ENCODE measurements at places on chromosomes 5 and 9.

DNA sequence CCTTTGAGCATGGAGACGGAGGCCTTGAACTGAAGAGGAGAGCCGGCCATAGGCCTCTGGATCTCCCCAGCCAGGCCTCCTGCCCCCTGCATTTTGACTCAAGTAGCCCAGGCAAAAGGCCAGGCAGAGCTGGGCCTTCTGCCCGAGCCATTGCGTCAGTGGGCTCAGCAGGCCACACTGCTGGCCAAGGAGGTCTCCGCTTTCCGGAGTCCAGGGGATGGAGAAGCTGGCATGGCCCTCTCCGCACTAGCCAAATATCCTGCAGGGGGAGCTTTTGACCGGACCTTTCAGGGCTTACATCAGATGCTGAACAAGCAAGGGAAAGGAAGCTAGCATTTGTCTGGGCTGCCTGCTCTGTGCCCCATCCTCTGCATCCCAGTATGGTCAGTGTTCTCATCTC lies 386.8 kb downstream of the TRIM36 start:
- no peaks in the 10 kb centered on the region for H3K27me3 ChIP-seq
- no peak overlapping the region for H3K27ac ChIP-seq
- H3K36me3 ChIP-seq = no peaks in the 10 kb centered on the region

- no peak overlapping the region for H3K4me3 ChIP-seq
- H3K27me3 ChIP-seq = peaks cover 10% of the 10 kb centered on the region
- peaks cover 7% of the 10 kb centered on the region for H3K4me1 ChIP-seq
- no peak overlapping the region for H3K27ac ChIP-seq
- peaks cover 9% of the 10 kb centered on the region for H3K36me3 ChIP-seq
Observed at GRCh38 chr5:115549154-115549553, 4.6 kb upstream of the FEM1C start.

DNA sequence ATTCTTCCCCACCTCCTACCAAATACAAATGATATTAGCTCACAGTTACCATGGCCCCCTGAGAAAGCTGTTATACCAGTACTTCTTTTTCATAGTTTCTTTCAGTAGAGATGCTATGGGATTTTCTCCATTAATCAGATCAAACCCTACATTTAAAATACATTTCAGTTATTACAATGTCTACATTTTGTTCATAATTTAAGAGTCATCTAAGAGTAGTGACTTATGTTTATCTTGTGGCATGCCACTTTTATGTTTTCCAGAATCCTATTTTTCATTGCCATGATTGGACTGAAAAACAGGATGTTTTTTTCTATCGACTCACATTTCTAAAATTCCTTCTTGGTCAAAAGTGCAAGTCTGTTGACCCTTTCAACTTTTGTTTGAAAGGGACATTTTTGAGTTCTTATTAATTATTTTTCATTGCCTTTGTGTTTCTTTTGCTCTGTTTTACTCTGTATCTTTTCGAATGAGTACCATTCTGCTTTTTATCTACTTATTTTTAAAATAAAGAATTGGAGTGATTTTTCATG lies 77.4 kb upstream of the ANXA1 start:
- H3K4me3 ChIP-seq = no peak overlapping the region
- H3K27me3 ChIP-seq = peaks cover 30% of the 10 kb centered on the region
- H3K27ac ChIP-seq = no peak overlapping the region
- no peaks in the 10 kb centered on the region for H3K36me3 ChIP-seq
- no peaks in the 10 kb centered on the region for H3K4me1 ChIP-seq

DNA sequence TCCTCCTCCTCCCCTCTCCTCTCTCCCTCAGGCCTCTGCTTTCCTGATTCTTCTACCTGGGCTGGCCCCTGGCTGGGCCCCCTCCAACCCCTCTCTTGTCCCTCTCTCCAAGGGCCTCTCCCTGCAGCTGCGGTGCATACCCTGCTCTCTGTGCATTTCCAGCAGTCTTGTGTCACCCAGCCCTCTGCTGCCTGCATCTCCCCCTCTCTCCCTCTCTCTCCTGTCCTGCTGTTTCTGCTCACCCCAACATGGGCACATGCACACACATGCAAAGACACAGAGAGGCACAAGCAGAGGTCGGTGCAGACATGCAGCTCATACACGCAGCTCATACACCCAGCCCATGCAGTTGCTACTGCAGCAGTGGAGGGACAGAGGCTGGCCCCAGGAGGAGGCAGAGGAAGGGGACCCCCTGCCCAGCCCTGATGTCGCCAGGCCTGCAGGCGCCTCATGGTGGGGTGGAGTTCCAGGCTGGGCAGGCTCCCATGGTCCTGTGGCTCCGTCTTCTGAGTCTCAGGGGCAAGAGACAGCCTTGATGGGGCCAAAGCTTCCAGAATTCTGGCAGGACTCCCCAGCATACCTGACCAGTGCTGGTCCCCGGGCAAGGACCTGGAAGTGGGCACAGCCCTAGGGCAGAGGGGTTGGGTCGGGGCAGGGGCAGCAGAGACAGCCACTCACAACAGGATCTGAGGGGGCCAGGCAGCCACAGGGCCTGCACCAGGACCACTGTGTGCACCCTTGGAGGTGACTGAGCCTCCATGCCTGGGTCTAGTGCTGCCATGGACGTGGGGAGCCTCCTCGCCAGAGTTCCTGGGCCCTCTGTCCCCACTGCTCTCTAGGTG lies 216.9 kb downstream of the C9orf50 start:
- no peak overlapping the region for H3K27ac ChIP-seq
- peaks cover 8% of the 10 kb centered on the region for H3K27me3 ChIP-seq
- peaks cover 2% of the 10 kb centered on the region for H3K4me1 ChIP-seq
- DNase-seq = no peak
- no peak overlapping the region for H3K4me3 ChIP-seq

DNA sequence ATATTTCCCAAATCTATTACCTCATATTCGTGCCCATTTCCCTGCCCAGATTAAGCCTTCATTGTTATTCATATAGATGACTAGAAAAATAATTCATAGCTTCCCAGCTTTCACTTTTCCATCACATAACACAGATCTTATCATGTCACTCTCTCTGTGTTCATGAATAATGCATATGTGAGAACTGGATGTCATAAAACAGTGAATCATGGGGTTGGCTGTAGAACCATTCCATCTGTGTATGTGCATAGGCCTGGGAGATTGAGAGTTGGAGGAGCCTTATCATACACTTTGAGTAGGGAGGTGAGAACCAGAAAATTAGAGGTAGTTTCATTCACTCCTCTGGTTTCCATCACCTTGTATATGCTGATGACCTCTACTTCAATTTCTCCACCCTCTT lies 73.9 kb upstream of the RANBP6 start:
- H3K36me3 ChIP-seq = no peaks in the 10 kb centered on the region
- no peak for DNase-seq
- H3K27ac ChIP-seq = no peak overlapping the region
- no peaks in the 10 kb centered on the region for H3K4me1 ChIP-seq

- H3K36me3 ChIP-seq = peaks cover 40% of the 10 kb centered on the region
- H3K27me3 ChIP-seq = peaks cover 2% of the 10 kb centered on the region
- peak within 1 kb of the TSS; percentile 85 for H3K27ac ChIP-seq
- DNase-seq = peak; percentile 96
Observed at GRCh38 chr9:127937388-127938297, at the start of gene DPM2. Gene DPM2, minus strand, starts transcription at chr9:127937854. Its CDS starts 34 bp downstream, at chr9:127937820.

DNA sequence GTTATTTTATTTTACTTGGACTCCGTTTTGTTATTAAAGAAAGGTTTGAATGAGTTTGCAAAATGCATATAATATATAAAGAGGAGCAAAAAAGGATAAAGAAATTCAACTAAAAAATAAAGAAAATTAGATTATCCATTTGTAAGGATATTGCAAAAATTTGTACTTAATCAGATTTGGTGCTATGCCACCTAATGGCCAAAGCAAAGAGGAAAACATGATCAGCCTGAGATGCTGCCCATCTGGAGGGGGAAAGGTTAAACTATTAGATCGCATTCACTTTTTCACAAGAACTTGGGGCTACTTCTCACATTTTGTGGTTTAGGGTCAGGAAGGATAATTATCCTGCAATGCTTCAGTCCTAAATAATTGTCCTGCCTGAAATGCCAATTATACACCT lies 350.6 kb downstream of the MLLT3 start:
- no peaks in the 10 kb centered on the region for H3K27me3 ChIP-seq
- H3K27ac ChIP-seq = no peak overlapping the region
- H3K36me3 ChIP-seq = peaks cover 10% of the 10 kb centered on the region
- no peak for DNase-seq

- H3K4me1 ChIP-seq = no peaks in the 10 kb centered on the region
- H3K27me3 ChIP-seq = no peaks in the 10 kb centered on the region
Observed at GRCh38 chr5:59917121-59917520, 23.6 kb upstream of the PDE4D start.

DNA sequence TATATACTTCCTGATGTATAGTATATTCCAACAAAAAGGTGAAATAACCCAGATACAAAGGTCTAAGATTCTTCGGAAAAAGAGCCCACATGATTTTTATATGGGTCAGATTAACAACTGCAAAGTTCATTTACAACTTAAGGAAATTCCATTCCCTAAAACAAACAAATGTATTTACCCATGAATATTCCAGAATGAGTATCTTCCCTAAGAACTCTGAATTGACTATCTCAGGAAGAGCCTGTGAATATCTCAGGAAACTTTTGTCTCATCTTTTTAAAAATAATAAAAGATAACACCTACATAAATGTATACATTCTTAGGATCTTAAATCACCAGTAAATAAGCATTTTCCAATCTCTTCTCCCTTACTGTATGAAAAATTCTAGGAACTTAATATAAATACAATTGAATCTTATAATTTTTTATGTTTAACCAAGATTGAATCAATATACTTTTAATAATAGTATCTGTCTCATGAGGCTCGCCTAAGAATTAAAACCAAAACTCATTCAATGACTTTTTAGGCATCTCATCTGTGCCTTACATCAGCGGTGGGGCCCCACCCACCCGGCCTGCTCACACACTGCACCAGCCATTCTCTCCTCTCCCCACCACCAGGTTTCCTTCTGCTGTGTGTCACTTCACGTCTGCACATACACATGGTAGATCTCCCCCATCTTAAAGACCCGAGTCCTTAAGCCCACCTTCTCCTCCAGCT lies 78.1 kb downstream of the RAPGEF1 start:
- H3K27me3 ChIP-seq = no peaks in the 10 kb centered on the region
- peak overlapping the region; percentile 91 for H3K27ac ChIP-seq
- peak overlapping the region; percentile 65 for H3K4me3 ChIP-seq
- peaks cover 73% of the 10 kb centered on the region for H3K4me1 ChIP-seq
- peak; percentile 90 for DNase-seq

- DNase-seq = no peak
- H3K4me1 ChIP-seq = peaks cover 10% of the 10 kb centered on the region
Observed at GRCh38 chr9:123364241-123364824, 8.3 kb downstream of the CRB2 start.

- no peak overlapping the region for H3K27ac ChIP-seq
- H3K4me3 ChIP-seq = no peak overlapping the region
- H3K4me1 ChIP-seq = no peaks in the 10 kb centered on the region
- no peak for DNase-seq
- no peaks in the 10 kb centered on the region for H3K36me3 ChIP-seq
Observed at GRCh38 chr5:6516823-6517222, 68.2 kb downstream of the UBE2QL1 start.

DNA sequence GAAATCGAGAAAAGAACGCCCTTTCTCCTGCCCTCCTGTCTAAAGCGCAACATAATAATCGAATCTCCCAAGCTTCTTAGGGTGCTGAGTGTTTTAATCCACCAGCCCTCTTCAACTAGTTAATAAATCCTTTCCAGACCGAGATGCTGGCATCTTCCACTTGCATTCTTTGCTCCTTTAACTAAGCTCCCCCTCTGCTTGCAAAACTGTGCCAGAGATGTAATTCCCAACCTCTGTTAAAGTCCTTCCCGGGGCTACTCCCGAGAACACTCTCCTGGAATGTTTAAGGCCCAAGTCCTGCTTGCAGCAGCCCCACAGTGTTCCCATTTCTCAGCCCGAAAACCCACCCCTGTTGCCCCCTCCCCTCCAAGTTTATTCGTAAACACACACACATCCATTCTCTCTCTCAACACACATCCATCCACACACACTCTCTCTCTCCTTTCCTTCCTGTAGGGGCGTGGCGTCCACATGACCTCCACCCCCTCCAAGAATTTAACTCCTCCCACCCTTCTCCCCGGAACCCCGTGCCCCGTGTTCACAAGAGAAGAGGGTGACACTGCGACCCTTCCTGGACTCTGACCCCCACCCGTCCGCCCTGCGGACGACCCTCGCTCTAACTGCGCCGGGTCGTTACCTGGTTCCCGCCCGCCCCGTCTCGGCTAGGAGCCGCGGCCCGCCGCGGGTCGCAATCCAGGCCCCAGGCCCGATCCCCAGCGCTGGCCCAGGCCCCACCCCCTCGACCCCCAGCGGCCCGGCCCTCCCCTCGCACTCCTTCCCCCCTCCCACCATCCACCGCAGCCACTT lies 7.0 kb upstream of the MGAT1 start:
- peaks cover 26% of the 10 kb centered on the region for H3K36me3 ChIP-seq
- DNase-seq = peak; percentile 97
- H3K27ac ChIP-seq = peak overlapping the region; percentile 99
- peak overlapping the region; percentile 78 for H3K4me3 ChIP-seq
- H3K27me3 ChIP-seq = no peaks in the 10 kb centered on the region

GRCh38 chr5:23158179-23158578 lies 305.0 kb upstream of the CDH12 start:
- H3K36me3 ChIP-seq = no peaks in the 10 kb centered on the region
- no peak overlapping the region for H3K27ac ChIP-seq
- H3K27me3 ChIP-seq = no peaks in the 10 kb centered on the region
- no peak for DNase-seq

DNA sequence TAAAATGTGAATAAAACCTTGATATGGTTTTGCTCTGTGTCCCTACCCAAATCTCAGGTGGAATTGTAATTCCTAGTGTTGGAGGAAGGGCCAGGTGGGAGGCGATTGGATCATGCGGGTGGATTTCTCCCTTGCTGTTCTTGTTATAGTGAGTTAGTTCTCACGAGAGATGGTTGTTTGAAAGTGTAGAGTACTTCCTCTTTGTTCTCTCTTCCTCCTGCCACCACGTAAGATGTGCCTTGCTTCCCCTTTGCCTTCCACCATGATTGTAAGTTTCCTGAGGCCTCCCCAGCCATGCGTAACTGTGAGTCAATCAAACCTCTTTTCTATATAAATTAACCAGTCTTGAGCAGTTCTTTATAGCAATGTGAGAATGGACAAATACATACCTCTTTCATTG lies 34.9 kb downstream of the TARS1 start:
- no peak for DNase-seq
- H3K4me3 ChIP-seq = no peak overlapping the region
- H3K4me1 ChIP-seq = no peaks in the 10 kb centered on the region
- no peak overlapping the region for H3K27ac ChIP-seq
- no peaks in the 10 kb centered on the region for H3K27me3 ChIP-seq

GRCh38 chr5:111929261-111929660 lies 172.3 kb upstream of the NREP start:
- H3K4me1 ChIP-seq = no peaks in the 10 kb centered on the region
- H3K4me3 ChIP-seq = no peak overlapping the region
- H3K27me3 ChIP-seq = no peaks in the 10 kb centered on the region
- no peak overlapping the region for H3K27ac ChIP-seq
- no peak for DNase-seq

GRCh38 chr9:74729136-74729695 lies 158.5 kb downstream of the TRPM6 start:
- peaks cover 3% of the 10 kb centered on the region for H3K27me3 ChIP-seq
- H3K4me1 ChIP-seq = no peaks in the 10 kb centered on the region
- no peaks in the 10 kb centered on the region for H3K36me3 ChIP-seq
- H3K4me3 ChIP-seq = no peak overlapping the region
- no peak for DNase-seq

GRCh38 chr5:150644058-150644457 lies 3.6 kb downstream of the SYNPO start:
- no peak overlapping the region for H3K27ac ChIP-seq
- peaks cover 11% of the 10 kb centered on the region for H3K27me3 ChIP-seq
- no peaks in the 10 kb centered on the region for H3K4me1 ChIP-seq
- DNase-seq = no peak
- no peaks in the 10 kb centered on the region for H3K36me3 ChIP-seq
